Calu3 (cell line): ENCODE measurements at places on chromosomes 5 and 9. TPM values are rescaled to one million over a fixed set of nuclear protein-coding genes. Genes with fewer than 3 reads are reported as not detected.

DNA sequence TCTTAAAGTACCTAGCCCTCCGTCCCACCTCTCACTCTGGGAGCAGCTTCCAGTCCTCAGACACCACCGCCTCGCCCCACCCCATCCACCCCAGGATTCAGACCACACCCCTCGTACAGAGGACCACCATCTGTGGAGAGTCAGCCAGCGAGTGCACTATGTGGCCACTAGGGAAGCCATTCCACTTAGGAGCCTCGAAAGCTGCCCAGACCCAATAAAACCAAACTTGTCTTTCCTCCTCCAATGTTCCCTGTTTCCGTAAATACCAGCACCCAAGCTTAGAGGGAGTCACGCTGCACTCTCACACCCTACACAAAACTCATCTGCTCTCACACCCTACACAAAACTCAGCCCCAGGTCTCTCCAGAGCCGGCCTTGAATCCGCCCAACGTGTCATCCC is 1.9 kb downstream of the GCNT4 start:
- no peaks in the 10 kb centered on the region for H3K27me3 ChIP-seq
- peaks cover 67% of the 10 kb centered on the region for H3K4me1 ChIP-seq
- peak overlapping the region; percentile 58 for H3K27ac ChIP-seq
- H3K36me3 ChIP-seq = peaks cover 32% of the 10 kb centered on the region
- H3K4me3 ChIP-seq = peak overlapping the region; percentile 79
- DNase-seq = peak; percentile 26

The MGAT1 gene
- total RNA-seq = 77.5 and 86.4 TPM in 2 replicates

The ORM1 gene
- total RNA-seq = not detected in 2 replicates

- H3K27ac ChIP-seq = no peak overlapping the region
- H3K36me3 ChIP-seq = no peaks in the 10 kb centered on the region
- H3K4me1 ChIP-seq = no peaks in the 10 kb centered on the region
- H3K27me3 ChIP-seq = peaks cover 29% of the 10 kb centered on the region
- no peak overlapping the region for H3K4me3 ChIP-seq
Measured at GRCh38 chr9:78640728-78641127, 343.8 kb downstream of the PSAT1 start.

- H3K27ac ChIP-seq = no peak overlapping the region
- H3K4me3 ChIP-seq = no peak overlapping the region
- H3K27me3 ChIP-seq = no peaks in the 10 kb centered on the region
- H3K4me1 ChIP-seq = peaks cover 8% of the 10 kb centered on the region
- no peaks in the 10 kb centered on the region for H3K36me3 ChIP-seq
Measured at GRCh38 chr5:119537704-119538103, 85.4 kb downstream of the HSD17B4 start.

GRCh38 chr9:98558575-98558974 is 150.2 kb downstream of the GABBR2 start:
- DNase-seq = no peak
- no peak overlapping the region for H3K27ac ChIP-seq
- H3K4me1 ChIP-seq = no peaks in the 10 kb centered on the region

DNA sequence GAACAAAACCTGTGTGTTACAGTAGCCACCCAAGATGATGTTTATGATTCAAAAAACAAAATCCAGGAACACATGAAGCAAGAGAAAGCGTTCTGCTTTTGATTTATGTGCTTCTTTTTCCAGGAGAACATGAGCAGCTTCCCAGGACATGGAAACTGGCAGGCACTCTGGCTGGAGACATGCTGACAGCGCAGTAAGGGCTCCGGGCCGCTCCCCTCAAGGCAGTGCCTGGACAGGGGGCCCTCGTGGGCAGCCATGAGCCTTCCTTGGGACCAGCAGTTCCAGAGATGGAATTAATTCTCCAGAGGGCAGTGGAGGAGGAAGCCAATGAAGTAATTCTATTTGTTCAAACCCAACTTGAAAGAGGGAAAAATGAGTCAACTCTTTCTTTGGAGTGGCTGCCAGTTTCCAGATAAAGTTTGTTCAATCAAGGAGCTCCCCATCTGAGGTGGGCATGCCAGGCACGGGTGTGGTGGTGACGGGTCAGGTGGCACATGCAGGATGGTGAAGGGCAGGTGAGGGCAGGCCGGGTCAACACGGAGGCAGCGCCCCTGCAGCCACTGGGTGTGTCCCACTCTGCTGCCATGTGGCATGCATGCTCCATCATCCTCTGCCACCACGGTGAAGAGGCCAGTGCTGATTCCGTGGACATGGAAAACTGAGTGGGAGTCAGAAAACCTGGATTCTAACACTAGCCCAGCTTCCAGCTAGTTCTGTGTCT is 83.8 kb downstream of the OTULIN start:
- no peak for DNase-seq
- H3K27me3 ChIP-seq = no peaks in the 10 kb centered on the region
- peaks cover 4% of the 10 kb centered on the region for H3K36me3 ChIP-seq
- H3K27ac ChIP-seq = no peak overlapping the region

GRCh38 chr9:112049811-112050516 is 125.1 kb downstream of the SUSD1 start:
- no peaks in the 10 kb centered on the region for H3K36me3 ChIP-seq
- H3K27me3 ChIP-seq = no peaks in the 10 kb centered on the region
- no peak for DNase-seq
- H3K4me3 ChIP-seq = no peak overlapping the region
- H3K27ac ChIP-seq = no peak overlapping the region
- peaks cover 33% of the 10 kb centered on the region for H3K4me1 ChIP-seq

The GCNT1 gene
- total RNA-seq = 5.0 and 7.9 TPM in 2 replicates

The ADAMTS19 gene
- total RNA-seq = 0.15 TPM in 1 of 2 replicates, not detected in the other

DNA sequence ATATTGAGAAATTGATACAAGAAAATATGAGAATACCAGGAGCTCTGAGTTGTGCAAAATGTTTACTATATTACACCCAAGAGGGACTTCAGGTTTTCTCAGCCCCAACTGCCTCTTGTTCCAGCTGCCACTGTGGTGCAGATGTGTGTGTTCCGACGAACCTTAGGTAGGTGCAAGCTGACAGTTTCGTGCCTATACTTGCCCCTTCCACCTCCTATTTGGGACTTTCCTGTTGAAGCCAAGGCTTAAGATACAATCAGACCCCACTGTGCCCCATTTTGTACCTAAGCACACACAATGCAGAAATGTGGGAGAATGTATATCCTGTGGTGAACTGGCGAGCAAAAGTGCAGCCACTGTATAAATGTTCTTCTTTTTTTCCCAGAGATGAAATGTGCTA is 80.2 kb downstream of the LURAP1L start:
- H3K4me1 ChIP-seq = peaks cover 66% of the 10 kb centered on the region
- no peaks in the 10 kb centered on the region for H3K27me3 ChIP-seq
- peak overlapping the region; percentile 44 for H3K27ac ChIP-seq
- no peak for DNase-seq
- H3K4me3 ChIP-seq = no peak overlapping the region

GRCh38 chr5:53403758-53404157 is 76.7 kb upstream of the FST start:
- H3K4me1 ChIP-seq = peaks cover 29% of the 10 kb centered on the region
- peaks cover 4% of the 10 kb centered on the region for H3K36me3 ChIP-seq
- no peak for DNase-seq
- no peak overlapping the region for H3K4me3 ChIP-seq
- H3K27me3 ChIP-seq = no peaks in the 10 kb centered on the region

DNA sequence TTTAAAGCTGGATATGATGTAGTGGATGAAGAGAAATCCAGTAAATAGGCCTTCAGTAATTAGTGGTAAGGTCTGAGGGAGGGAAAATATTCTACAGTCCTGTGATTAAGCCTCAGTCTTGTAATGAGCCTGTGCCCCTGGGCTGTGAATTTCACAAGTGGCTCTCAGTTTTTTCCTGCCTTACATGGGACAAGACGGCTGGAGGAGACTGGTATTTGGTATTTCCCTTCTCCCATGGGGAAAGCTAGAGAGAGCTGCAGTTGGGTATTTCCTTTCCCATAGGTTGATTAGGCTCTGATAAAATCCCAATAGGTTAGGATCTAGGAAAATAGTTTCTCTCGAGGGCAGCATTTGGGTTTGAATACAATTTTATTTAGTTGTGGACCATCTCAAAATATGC is 62.2 kb upstream of the GNA14 start:
- no peak for DNase-seq
- no peak overlapping the region for H3K27ac ChIP-seq
- peaks cover 5% of the 10 kb centered on the region for H3K36me3 ChIP-seq
- no peak overlapping the region for H3K4me3 ChIP-seq

- H3K27me3 ChIP-seq = no peaks in the 10 kb centered on the region
- no peak overlapping the region for H3K4me3 ChIP-seq
- H3K27ac ChIP-seq = no peak overlapping the region
- H3K36me3 ChIP-seq = peaks cover 42% of the 10 kb centered on the region
Measured at GRCh38 chr9:136907011-136907914, 20.9 kb downstream of the TRAF2 start.

- no peak overlapping the region for H3K4me3 ChIP-seq
- peaks cover 82% of the 10 kb centered on the region for H3K36me3 ChIP-seq
- DNase-seq = no peak
- H3K27me3 ChIP-seq = no peaks in the 10 kb centered on the region
- H3K27ac ChIP-seq = no peak overlapping the region
- peaks cover 16% of the 10 kb centered on the region for H3K4me1 ChIP-seq
Measured at GRCh38 chr5:132485641-132486317, 4.8 kb downstream of the IRF1 start.

DNA sequence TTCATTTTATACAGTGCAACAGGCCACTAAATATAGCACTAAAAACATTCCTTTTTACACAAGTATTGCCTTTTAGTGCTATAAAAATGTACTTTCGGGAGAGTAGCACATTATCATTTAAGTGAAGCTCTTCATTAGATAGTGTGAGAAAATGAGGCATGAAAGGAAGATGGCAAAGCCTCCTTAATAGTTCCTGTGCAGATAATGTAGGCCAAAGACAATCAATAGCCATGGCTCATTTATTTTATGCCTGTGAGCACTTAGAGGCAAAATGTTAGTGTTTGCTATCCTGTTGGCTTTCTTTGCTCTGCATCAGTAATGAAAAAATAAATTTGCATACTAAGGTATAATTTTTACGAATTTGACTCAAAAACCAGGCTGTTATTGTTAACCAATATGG is 929.5 kb upstream of the C9orf72 start:
- DNase-seq = no peak
- no peaks in the 10 kb centered on the region for H3K27me3 ChIP-seq
- H3K4me1 ChIP-seq = no peaks in the 10 kb centered on the region
- H3K27ac ChIP-seq = no peak overlapping the region

- H3K4me3 ChIP-seq = no peak overlapping the region
- no peaks in the 10 kb centered on the region for H3K27me3 ChIP-seq
- H3K36me3 ChIP-seq = no peaks in the 10 kb centered on the region
- H3K4me1 ChIP-seq = peaks cover 44% of the 10 kb centered on the region
- DNase-seq = peak; percentile 32
Measured at GRCh38 chr5:138724470-138725146, 28.6 kb upstream of the CTNNA1 start.

DNA sequence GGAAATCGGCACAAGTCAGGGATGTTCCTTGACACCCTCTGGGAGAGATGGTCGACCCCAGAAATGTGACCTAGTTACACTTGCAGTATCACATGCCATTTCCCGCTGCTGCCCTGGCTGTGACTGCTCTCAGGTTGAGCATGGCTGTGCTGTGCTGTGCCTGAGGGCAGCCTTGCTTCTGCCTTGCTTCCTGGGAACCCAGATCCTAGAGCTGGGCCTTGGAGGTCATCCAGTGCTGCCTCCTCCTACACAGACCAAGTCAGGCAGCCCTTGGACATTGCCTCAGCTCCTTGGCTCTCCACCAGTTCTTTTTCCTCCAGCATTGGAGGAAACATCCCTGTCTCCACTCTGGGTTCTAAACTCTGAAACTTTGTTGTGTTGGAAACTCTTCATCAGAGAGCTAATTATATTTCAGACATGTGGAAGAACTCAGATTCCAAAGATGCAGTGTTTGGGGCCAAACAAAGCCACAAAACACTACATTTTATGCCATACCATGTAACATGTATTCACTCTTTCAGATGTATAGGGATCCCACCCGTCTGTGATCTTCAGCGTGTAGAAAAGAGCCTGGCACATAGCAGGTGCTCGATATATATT is 6.1 kb downstream of the MAMDC2 start:
- H3K4me1 ChIP-seq = peaks cover 35% of the 10 kb centered on the region
- H3K27me3 ChIP-seq = no peaks in the 10 kb centered on the region
- no peak for DNase-seq
- no peak overlapping the region for H3K4me3 ChIP-seq
- H3K27ac ChIP-seq = no peak overlapping the region

The TNC gene
- total RNA-seq = 0.29 and 1.0 TPM in 2 replicates

DNA sequence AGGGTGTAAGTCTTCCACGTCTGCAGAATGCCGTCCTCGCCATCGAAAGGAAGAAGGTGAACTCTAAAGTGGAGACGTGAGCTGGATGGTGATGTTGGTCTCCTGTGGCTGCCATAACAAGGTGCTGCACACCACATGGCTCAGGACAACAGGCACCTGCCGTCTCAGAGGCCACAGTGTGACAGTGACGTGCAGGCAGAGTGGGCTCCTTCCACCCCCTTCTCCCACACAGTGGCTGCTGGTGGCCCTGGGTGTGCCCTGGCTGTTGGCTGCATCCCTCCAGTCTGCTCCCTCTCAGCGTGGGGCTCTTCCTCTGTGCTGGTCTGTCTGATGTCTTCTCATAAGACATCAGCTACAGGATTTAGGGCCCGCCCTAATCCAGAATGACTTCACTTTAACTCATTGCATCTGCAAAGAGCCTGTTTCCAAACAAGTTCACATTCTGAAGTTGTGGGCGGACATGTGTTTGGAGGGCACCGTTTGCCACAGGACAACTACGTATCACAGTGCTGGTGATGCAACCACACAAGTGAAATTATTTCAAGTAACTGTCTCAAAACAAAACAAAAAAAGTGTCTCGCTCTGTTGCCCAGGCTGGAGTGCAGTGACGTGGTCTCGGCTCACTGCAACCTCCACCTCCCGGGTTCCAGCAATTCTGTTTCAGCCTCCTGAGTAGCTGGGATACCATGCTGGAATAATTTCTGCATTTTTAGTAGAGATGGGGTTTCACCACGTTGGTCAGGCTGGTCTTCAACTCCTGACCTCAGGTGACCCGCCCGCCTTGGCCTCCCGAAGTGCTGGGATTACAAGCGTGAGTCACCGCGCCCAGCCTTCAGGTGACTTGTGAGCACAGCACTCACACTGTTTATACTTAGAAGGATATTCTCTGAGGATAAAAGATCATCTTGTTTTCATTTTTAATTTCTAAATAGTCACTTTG is 31.2 kb upstream of the CLPTM1L start:
- no peak overlapping the region for H3K27ac ChIP-seq
- H3K36me3 ChIP-seq = no peaks in the 10 kb centered on the region
- peak; percentile 31 for DNase-seq

DNA sequence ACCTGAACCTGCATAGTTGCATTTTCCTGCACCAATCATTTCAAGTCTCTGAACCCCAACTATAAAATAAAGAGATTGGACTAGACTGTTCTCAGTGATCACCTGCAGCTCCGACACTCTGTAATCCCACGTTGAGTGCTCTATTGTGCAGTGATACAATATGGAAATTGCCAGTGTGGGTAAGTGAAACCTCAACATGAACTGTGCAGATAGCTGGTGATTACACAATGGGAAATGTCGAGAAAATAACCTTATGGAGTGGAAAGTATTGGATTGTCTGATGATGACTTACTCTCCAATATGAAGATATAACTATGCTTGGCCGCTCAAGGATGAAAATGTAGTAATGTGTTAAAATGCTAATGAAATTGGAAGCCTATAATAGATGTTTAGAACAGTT is 293.1 kb upstream of the BRINP1 start:
- H3K27ac ChIP-seq = no peak overlapping the region
- H3K36me3 ChIP-seq = no peaks in the 10 kb centered on the region
- no peaks in the 10 kb centered on the region for H3K27me3 ChIP-seq
- H3K4me1 ChIP-seq = no peaks in the 10 kb centered on the region
- no peak overlapping the region for H3K4me3 ChIP-seq
